Panc1 (cell line): ENCODE measurements at places on chromosomes 7 and 10.

GRCh38 chr7:102917436-102918353, 4.9 kb downstream of the LRRC17 start:
- no peak for DNase-seq

DNA sequence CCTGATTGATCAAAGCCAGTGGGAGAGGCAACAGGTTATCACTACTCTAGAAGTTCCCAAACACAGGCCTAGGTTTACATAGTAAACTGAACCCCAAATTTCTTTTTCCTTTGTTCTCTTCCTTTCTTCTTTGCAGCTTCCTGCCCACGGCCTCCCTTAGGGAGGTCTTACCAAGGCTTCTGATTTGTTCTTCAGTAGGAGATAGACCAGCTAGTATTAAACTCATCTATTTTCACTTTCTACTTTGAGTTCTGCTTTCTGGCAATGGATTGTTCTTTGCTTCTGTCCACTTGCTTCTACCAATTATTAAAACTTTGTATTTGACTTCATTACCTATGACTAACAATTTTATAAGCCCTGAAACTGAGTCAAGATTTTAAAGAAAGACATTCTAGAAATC, 251.2 kb upstream of the FZD1 start:
- no peak for DNase-seq

GRCh38 chr7:130006771-130007170, 44.4 kb downstream of the ZC3HC1 start:
- no peak for DNase-seq

- no peak for DNase-seq
These were observed 2.4 kb downstream of the MIOS start for GRCh38 chr7:7569081-7569527.

DNA sequence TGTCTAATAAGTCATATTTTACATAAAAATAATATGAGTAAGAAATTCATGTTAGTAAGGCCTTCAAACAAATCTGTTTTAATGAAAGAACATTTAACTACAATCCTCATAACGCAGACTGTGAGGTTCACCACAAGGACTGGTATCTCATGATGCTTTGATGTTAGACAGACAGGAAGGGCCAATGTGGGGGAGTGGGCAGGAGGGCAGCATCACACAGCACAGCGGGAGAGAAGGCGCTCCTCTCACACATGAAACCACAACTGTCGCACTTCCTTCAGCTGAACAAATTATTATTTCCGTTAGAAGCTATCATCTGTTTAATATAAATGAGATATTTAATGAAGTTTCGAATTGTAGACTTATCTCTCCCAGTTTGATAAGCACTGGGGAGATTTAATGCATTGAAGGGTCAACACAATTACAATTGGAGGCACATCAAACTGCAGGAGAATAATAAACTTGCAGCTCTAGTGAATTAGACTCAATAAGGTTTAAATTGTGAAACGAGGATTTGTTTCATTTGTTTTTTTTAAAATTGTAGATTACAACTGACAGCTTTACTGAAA, 466.1 kb downstream of the PARD3 start:
- no peak for DNase-seq

DNA sequence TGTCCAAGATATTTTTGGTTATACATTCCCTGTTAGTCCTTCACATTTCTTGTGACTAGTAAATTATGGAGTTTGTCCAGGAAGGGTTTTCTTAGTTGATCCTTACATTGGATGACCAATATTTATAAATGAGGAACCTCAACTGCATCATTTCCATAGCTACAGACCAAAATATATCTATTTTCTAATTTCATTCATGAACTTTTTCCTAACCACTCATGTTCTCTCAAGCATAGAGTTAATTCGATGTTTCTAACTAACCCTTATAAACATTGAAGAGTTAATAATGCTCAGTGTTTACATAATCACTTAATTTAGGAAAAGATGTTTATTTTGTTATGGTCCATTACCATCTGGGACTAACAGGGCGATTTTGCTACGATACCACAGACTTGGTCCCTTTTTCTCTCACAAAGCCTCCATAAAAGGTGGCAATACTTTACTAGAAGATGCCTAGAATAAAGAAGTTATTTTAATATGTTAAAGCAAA, 591.0 kb downstream of the MAGI2 start:
- DNase-seq: no peak

GRCh38 chr10:24623383-24623782, 100.3 kb downstream of the ARHGAP21 start:
- DNase-seq: no peak

DNA sequence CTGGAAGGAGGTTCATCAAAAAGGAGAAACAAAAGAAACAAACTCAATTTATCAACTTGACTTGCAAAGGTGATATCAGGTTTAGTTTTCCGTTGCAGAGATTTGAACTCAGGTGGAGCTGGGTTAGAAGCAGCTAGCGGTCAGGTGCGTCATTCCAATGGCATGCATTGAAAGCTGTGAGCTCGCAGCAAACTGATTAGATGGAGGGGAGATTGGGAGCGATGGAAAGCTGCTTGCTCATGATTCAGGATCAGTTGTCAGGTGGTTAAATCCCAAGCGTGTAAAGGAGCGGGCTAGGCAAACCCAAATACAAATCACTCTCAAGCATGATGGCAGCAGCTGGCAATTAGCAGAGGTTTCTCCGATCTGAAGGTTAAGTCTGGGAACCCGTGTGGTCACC, 49.3 kb upstream of the AFAP1L2 start:
- DNase-seq: no peak

DNA sequence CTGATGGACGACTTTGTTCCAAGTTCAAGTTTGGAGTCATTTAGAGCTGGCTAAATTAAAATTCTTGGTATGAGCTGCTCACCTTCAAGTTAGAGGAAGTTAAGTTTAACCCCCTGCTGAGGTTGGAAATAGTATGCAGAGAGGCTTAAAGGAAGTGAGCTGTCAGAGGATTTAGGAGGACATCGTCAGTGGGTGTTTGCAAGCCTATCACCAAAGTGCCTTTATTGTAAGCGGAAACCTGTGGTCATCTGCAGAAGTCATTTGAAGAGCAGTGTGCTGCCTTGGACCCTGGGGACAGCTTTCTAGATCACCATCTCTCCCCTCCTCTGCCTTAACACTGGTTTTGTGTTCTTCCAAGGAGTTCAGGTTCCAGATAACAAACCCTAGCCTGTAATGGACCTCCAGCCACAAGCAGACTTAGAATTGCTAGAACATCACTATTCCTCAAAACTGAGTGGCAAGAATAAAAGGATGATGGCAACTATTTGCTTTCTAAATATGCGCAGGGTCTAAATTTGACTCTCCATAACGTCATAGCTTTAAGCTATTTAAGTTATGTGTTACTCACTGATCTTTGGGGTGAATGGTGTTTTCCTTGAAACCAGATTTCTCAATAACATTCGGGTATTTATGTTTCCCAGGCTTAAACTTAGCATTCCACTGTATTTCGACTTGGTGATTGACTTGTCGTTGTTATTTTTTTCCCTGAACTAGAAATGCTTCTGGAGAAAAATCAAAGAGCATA, 93.4 kb downstream of the SLC39A12 start:
- no peak for DNase-seq
